ENCODE measurements at places on chromosomes 1 and 21.

DNA sequence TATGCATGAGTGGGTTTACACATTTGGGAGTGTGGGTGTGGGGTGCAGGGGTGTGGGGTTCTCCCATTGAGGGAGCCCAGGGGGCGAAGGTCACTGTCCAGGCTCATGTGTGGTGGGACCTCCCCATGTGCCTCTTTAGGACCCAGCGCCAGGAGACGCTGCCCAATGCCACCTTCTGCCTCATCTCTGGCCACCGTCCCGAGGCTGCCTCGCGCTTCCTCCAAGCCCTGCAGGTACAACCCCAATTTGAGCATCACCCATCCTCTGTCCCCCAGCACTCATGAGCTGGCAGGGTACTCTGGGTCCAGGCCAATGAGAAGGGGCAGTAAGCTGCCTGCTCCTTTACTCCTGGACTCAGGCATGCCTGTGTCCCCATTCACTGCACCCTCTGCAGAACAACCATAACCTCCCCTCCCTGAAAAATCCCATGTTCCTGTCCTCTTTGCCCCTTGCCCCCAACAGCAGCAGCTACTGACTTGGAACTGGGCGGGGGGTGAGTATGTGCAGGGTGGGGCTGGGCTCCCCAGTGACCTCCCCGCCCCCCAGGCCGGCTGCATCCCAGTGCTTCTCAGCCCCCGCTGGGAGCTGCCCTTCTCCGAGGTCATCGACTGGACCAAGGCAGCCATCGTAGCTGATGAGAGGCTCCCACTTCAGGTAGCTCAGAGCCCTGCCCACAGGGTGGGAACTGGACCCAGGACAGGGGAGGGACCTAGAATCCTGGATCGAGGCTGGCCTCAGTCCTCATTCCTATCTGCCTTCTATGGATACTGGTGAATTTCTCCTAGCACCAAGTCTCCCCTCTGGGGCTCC, 7.7 kb downstream of the EXTL1 start:
- no peak for DNase-seq

- DNase-seq = peak; percentile 40
Measured at GRCh38 chr1:172717722-172718465, 59.0 kb downstream of the FASLG start.

GRCh38 chr21:44709426-44710293, 1.7 kb downstream of the TSPEAR start:
- DNase-seq = peak; percentile 22

DNA sequence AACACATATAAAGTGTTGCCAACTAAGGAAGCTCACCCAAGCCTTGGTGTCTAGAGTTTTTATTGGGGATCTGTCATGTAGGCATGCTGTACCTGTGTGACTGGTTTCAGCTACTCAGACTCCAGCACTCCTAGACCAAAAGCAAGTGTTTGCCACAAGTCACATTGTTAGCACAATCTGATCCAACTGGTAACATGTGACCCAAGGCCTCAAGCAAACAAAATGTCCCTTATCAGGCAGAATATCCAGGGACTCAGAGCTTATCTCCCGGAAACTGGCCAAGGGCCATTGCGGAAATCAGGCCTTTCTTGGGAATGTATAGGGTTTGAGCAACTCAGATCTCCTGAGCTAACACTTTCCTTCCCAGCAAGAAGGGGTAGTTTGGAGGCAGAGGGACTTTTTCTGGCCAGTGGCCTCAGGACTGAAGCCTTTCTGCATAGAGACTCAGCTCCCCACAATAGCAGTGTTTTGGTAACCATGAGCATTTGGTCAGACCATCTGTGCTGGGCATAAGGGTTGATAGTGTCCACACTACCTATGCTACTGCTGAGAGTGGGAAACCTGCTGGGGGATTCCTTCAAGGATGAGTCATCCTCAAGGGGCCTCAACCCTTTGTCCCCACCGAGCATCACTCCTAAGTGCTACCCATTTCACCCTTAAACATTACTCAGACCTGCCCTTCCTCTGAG, 29.6 kb downstream of the NHLH2 start:
- no peak for DNase-seq

- DNase-seq = peak; percentile 20
Measured at GRCh38 chr1:230240446-230241086, 173.5 kb downstream of the GALNT2 start.

DNA sequence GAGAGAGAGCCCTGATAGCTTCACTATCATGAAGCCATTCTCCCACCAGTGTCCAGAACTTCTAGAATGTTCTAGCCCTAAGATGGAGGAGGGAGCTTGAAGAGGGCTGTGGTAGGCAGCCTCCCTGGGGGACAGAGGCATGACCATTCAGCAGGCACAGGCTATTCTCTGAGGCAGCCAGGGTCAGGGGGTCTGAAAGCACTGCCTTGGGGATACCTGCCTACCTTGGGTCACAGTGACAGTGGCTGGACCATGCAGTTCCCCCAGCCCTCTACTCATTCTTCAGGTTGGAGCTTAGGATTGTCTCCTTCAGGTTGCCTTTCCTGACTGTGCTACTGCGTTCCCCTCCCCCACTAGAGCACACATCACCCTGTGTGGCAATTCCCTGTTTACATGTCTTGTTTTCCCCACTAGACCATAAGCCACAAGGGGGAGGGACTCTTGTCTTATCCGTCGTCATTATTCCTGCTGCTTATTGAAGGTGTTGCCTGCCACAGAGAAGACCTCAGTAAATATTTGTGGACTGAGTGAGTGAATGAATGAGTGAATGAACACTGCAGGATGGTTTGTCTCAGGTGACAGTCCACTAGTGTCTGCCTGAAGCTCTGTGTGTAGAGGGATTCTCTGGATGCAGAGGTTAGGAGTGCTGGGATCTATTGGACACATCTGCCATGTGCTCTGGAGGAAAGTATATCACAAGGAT, 5.2 kb downstream of the ZDHHC18 start:
- peak; percentile 47 for DNase-seq

GRCh38 chr1:229046251-229046853, 224.6 kb upstream of the RAB4A start:
- no peak for DNase-seq

DNA sequence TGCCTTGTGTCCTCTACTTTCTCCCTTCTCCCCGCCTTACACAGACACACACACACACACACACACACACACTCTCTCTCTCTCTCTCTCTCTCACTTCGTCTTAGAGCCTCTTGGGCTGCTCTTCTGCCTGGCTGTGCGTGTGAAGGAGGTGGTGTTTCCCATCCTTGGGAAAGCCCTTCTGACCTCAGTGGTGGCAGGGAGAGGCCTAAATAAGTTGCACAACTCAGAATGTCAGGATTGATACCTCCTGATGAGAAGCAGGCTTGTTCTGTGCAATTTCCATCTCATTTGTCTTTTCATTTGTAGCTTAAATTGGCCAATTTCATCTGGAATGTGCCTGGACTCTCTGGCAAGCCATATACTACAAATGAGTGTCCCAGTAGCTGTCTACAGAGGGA, 25.0 kb downstream of the LRRN2 start:
- peak; percentile 50 for DNase-seq

- no peak for DNase-seq
Measured at GRCh38 chr1:207817778-207818751, 66.2 kb downstream of the CD46 start.

DNA sequence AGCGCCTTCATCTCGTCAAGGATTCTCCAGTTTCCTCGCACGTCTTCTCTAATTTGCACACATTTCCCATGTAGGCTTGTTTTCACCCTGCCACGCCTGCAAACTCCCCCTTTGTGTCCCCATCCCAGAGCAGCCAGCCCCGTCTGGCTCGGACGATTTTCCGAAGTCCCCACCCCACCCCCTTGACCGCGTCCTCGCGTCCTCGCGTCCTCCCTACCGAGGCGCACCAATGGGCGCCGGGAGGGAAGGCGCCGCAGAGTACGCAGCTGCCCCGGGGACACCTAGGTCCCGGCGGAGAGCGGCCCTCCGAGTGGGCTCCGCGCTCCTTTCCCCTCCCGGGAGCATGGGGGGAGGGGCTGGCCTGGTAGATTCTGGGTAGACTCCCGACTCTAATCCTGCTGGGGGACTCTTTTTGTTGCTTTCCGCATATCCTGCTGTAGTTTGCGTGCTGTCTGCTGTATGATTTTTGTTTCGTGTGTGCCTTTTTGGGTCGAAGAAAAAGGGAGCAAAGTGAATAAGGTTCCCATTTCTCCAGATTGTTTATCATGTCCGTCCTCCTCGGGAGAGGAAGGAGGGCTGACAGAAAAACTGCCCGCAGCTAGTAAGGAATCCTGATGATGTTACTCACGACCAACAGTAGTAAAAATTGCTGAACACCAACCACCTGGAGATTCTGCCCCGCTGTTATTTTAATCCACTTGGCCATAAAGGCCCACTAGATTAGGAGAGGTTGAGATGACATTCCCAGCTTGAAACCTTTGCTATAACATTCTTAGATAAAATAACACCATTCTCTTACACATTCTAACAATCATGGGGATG, 1.5 kb downstream of the CACHD1 start:
- DNase-seq = peak; percentile 69

DNA sequence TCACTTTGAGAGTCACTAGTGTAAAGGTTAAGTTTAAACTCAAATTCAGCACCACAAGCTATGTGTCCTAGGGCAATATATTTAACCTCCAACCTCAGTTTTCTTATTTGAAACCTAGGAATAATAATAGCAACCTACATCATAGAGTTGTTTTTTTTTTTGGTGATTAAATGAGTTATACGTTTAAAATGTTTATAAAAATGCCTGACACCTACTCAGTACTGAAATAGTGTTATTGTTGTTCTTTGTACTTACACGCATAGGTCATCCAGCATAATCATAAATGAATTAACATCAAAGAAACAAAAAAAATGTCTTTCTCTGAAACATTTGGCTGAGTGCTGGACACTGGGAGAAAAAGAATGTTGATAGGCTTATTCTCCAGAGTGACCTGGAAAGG, 266.8 kb upstream of the PRMT6 start:
- DNase-seq = no peak

DNA sequence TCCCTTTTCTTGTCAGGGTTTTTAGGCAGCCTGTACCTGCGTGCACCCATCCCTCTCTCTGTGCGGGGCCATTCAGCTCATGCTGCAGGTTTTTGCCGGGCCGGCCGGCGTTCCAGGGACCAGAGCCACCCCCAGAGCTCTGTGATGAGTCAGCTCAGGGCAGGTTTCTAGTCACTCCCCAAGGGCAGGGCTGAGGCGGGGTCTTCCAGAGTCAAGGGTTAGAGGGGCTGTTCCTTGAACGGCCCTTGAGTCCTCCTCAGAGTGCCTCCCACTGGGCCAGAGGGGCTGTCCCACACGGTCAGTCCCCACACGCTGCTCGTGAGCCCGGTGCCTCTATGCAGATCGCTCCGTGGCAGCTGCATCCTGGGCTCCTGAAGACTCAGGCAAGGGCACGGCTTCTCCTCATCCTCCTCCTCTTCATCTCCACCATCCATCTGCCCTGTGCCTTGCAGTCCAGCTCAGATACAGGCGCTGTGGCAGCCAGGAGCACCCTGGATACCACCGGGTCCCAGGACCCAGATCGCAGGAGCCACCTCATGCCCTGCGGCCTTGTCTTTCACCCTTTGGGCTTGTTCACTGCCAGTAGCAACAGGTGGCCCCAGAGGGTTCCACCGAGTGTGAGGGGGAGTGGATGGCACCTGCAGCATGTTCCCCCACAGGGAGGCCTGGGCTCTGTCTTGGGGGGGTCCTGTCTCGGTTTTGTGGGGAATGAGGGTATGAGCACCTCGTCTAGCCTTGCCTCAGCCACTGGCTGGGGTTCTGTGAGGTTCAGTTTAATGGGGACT, 17.4 kb downstream of the SLX9 start:
- DNase-seq = no peak
